Activated naive CD4-positive, alpha-beta T cell treated with Interleukin-2 at 50 U/mL for 16 hours (primary cell): ENCODE measurements at places on chromosomes 11 and 22.

- no peak for DNase-seq
Observed at GRCh38 chr11:73204711-73205121, 13.4 kb upstream of the P2RY2 start.

GRCh38 chr11:9219572-9219971 lies 45.6 kb downstream of the DENND5A start:
- DNase-seq, result no peak

- no peak for DNase-seq
Observed at GRCh38 chr11:12359761-12360160, 17.6 kb upstream of the PARVA start.

- DNase-seq, result peak; percentile 46
Observed at GRCh38 chr11:117020287-117020686, 77.9 kb downstream of the SIK3 start.

- DNase-seq, result no peak
Observed at GRCh38 chr22:46684706-46685105, 53.3 kb downstream of the CERK start.

GRCh38 chr11:12044799-12045198 lies 36.4 kb upstream of the DKK3 start:
- no peak for DNase-seq

GRCh38 chr11:11510939-11511338 lies 110.9 kb downstream of the GALNT18 start:
- DNase-seq, result no peak

DNA sequence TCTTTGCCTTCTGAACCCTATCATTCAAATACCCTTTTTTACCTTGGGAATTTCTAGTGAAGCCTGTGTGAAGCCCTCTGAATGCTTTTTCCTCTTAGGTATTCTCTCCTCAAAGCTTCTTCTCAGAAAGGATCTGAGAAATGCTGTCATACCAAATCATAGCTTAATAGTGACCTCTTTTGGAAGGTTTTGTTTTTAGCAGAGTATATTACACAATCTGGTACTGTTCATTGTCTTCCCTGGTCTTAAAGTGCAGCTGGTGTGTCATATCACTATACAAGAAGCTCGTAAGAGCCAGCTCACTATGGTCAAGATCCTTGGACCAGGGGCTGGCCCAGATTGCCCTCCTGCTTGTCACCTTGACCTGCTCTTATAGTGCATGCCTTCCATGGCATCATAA lies 204.4 kb upstream of the ANO5 start:
- DNase-seq, result no peak

GRCh38 chr11:112113539-112114457 lies 27.1 kb downstream of the SDHD start:
- DNase-seq, result no peak

GRCh38 chr11:17479284-17480214 lies 2.9 kb upstream of the ABCC8 start:
- DNase-seq, result no peak

- DNase-seq, result peak; percentile 9
Observed at GRCh38 chr11:8219257-8220021, 44.2 kb downstream of the LMO1 start.

- DNase-seq, result peak; percentile 32
Observed at GRCh38 chr11:12717851-12718291, 43.6 kb downstream of the TEAD1 start.

DNA sequence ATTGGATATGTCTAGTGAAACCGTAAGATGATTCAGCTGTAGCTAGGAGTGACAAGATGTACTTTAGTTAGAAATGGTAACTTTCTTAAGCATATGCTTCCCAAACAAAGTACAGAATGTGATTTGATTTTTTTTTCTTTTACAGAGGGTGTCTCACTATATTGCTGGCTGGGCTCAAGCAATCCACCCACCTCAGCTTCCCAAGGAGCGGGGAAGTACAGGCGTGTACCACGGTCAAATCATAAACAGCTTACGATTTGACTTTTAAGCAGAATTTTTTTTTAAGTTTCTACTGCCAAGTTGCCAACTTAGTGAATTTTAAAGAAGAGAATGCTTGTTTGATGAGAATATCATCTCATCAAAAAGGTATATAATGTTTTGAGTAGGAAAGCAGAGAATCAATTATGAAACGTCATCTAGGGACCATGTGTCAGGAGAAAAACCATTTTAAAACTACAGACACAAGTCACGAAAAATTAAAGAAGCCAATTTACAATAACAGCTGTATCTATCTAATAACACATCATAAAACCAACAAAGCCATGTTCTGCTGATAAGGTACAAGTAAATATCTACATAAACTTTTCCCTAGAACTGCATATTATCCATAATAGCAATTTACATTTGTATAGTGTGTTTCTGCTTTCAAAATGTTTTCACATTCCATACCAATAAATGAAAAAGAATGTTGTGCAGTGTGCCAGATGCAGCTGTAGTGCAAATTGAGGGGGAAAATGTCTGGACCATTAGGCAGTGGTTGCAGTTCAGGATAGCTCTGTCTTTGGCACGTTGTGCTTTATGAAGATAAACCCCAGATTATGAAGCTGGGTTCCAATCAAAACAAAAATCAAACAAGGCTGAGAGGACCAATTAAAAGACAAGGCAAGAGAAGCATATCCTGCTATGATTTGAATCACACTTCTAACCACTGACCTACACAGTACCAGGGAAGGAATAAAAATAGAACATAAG lies 33.7 kb upstream of the USP47 start:
- no peak for DNase-seq

DNA sequence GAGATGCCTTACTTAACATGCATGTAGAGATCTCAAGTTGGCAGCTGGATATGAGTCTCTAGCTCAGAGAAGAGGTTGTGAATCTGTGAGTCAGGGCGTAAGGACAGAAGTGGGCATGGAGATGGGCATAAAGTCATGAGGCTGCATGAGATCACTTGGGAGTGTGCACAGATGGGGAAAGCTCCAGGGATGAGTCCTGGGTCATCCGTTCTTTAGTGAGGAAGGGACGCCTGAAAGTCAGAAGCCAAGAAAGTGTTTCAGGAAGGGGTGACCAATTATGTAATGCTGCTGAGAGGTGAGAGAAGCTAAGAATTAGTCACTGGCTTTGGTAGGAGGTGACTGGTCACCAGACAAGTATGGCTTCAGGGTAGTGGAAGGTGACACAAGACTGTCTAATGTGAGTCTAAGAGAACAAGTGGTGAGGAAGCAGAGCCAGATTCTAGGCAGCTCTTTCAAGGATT lies 6.7 kb downstream of the ACP2 start:
- DNase-seq, result no peak

GRCh38 chr22:19509923-19510322 lies 14.3 kb downstream of the CLDN5 start:
- no peak for DNase-seq

- no peak for DNase-seq
Observed at GRCh38 chr11:131683666-131684065, 313.3 kb downstream of the NTM start.

- DNase-seq, result no peak
Observed at GRCh38 chr11:80194625-80195024, 753.8 kb upstream of the TENM4 start.

DNA sequence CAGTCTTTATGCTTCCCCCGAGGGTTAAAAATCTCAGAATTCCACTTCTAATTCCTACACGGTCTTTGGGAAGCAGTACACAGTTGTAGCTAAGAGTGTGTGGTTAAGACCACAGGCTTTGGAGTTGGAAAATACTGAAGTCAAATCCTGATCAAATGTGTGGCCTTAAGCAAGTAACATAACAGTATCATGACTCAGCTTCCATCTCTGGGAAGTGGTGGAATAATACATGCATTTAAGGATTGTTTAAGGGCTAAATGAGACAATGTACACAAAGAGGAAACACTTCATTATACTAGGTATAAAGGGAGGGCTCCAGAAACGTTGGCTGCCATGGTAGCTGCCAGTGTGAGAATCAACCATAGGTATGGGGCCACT lies 71.5 kb downstream of the FAT3 start:
- no peak for DNase-seq

DNA sequence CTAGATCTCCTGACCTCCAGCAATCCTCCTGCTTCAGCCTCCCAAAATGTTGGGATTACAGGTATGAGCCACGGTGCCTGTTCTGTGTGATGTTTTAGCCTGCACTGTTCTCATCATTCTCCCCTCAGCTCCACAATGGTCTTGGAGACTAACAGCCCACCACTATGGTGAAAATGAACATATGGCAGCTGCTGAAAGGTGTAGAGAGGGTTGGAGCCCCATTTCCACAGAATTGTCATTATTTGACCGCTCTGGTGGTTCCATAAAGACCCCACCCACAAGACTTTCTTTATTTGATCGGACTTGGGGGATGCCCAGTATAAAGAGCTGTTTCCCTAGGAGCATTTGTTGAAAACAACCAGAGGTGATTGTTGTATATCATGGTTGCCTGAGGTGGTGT lies 67.9 kb upstream of the SEPTIN5 start:
- DNase-seq, result no peak

DNA sequence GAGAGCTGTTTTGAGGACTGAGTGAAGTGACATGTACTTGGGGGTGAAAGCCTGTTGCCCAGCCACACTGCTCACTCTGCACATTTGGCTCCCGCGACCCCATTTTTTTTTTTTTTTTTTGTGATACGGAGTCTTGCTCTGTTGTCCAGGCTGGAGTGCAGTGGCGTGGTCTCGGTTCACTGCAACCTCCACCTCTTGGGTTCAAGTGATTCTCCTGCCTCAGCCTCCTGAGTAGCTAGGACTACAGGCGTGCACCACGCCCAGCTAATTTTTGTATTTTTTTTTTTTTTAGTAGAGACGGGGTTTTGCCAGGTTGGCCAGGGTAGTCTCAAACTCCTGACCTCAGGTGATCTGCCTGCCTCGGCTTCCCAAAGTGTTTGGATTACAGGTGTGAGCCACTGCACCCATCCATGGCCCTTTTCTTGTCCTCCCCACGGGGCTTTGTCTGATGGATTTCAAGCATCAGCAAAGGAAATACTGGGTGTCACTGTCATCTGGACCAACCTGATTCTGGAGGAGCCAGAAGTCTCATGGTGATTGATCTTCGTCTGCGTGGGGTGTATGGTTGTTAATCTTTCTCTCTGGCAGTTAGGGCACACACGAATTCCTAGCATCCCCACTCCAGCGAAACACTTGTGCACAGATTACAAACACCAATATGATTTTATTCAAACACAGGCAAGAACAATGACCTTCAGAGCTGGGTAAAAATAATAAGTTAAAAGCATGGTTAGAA lies 3.4 kb upstream of the UCP3 start:
- peak; percentile 31 for DNase-seq

DNA sequence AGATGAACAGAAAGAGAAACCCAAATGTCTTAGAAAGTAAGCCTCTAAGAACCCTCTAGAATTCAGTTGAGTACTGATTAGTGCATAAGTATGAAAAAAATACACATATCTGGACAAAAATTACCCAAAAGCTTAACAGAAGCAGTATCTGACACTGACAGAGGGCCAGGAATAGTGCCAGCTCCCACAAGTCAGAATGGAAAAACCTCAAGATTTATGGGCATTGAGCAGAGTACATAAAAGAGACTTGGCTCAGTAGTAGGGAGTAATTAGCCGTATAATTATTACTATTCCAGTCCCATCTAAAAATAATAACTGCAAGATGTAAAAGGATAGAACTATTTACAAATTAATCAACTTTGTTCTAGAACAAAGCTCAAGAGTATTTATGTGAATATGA lies 834.5 kb downstream of the FAM181B start:
- DNase-seq, result no peak

DNA sequence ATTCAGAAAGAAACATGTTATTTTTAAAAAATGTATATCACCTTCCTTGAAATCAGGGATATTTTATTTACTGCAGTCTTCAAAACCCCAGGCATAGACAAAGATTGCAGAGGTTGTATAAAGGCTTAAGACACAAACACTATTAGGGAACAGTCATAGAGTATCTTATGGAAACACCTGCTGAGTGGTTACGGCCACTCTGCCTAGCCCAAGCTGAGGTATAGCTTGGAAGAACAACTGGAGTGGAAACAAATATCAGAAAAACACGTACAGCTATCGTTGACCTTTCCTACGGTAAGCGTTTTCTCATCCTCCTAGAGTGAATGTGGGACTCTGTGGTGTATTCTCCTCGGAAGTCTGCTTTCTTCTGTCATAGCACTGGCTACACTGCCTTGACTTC lies 30.4 kb upstream of the LYVE1 start:
- no peak for DNase-seq

DNA sequence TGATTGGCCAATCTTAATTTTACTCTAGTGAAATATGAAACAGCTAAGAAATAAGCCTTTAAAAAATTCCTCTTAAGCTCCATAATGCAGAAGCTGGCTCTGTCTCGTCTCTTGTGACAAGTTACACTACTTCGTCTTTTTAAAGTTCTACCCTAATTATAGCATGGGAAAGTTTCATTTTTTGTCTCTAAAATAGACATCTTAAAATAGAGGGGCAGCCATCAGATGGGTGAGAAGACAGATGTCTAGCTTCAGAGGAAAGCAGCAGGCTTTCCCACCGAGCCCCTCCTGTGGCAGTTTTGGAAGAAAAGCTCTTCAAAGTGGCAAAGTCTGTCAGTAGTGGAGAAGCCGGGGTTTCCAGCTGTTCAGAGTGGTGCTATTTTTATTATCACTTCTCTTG lies 39.5 kb downstream of the XRRA1 start:
- DNase-seq, result no peak

- no peak for DNase-seq
Observed at GRCh38 chr22:36863979-36864378, 3.2 kb downstream of the NCF4 start.

GRCh38 chr22:32764330-32765131 lies 37.0 kb upstream of the TIMP3 start:
- no peak for DNase-seq

GRCh38 chr11:33133761-33134160 lies 27.5 kb downstream of the CSTF3 start:
- no peak for DNase-seq

DNA sequence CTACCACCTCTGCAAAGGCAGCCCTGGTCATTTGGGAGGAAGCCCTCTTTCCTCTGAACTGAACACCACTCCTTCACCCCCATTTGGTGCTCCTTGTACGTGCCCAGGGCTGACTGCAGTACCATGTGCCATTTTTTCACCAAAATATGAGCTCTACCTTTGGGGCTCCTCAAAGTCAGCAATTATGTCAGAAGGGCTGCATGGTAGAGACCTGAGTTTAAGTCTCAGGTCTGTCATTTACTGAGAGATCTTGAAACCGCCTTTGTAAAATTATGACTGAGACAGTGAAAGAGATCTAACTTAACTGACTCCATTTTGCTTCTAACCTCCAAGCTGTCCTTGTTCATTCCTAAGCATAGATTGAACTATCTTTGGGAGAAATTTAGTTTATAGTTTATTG lies 58.0 kb downstream of the THAP12 start:
- DNase-seq, result no peak

- peak; percentile 55 for DNase-seq
Observed at GRCh38 chr11:396948-397548, 3.0 kb downstream of the PKP3 start.

- DNase-seq, result no peak
Observed at GRCh38 chr11:65410936-65411680, 11.5 kb upstream of the NEAT1 start.

DNA sequence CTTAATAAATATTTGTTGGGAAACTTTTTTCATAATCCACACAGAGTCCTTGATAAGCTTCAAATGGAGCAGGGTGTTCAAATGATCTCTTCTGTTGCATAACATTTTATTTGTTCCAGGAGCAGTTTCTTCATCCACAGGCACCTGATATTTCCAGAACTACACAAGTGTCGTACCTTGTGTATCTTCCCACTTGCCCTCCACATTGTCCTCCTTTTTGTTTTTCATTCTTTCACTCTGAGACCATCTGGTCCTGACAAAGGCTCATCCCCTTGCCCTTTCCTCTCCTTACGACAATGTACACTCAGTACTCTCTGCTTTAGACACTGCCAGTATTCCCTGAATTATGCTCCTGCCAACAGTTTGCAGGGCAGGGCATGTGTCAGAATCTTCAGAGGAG lies 5.2 kb upstream of the AMOTL1 start:
- no peak for DNase-seq

GRCh38 chr22:44201665-44202064 lies 20.9 kb downstream of the PARVG start:
- no peak for DNase-seq
